ENCODE measurements at places on chromosomes 1 and 21.

GRCh38 chr1:158146739-158147138 lies 34.0 kb upstream of the CD1D start:
- no peak for DNase-seq

DNA sequence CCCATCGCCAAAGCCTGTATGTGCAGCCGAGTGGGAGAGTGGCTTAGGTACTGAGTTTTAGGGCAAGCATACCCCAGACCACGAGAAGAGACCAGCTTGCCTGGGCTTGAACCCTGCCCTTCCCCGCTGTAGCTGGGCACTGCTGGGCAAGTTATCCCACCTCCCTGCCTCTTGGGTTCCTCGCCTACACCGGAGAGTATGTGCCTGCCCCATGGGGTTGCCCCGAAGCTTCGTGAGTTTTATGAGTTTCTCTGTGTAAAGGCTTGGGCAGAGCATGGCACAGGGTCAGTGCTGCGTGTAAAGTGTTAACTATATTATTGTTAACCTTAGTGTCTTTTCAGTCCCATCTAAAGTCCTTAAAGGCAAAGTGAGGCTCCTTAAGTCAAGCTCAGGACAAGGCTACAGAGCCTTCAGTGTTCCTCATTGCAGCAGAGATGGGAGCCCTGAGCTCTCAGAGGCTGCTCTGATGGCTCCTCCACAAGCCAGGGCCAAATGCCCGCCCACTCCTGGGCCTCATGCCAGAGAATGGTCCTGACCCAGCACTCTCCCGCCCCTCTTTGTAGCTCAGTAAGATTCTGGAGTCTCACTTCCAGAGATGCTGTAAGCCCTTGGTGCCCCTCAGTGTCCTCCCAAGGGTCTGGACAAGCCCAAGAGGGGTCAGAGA lies 37.0 kb upstream of the KCNA10 start:
- DNase-seq, result no peak

- no peak for DNase-seq
Measured at GRCh38 chr1:54275349-54275748, 75.4 kb downstream of the MRPL37 start.

DNA sequence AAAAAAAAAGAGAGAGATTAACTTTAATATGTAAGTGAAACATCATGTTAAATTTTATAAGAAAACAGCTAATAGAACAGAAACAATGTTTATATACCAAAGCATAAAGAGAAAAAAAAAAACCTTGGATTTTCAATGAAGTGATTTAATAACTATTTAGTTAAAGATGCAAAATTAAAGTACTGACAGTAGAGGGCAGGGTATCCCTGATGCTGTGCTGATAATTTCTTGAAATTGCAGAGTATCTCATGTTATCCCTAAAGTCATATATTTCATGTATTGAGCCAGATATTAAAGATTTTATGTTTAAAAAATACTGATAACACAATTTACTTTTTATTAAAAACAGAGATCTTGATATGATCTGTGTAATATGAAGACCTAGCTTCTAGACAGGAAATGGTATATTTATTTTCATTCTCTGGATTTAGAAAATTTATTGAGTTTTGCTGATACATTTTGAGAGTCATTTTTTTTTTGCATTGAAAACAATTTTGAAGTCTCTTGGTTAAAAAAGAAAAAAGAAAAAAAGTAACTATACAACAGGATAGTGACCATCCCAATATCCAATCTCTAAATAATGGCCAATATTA lies 273.2 kb downstream of the USP25 start:
- DNase-seq, result no peak

DNA sequence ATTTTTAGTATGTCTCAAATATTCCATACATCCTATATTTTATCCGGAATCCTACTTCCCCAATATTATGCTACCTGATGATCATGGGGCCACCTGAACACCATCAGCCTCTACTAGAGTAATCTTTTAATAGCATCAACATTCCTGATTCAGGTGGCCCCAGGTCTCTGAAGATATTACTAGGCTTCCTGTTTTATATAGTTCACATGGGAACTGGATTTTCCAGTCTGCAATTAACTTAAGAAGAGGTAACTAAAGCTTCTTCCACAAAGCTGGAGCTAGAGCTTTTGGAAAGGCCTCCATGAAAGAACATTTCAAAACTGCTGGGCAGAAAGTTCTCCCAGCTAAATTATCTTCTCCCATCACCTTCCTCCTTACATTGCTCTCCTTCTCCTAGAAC lies 72.3 kb upstream of the ADAM30 start:
- DNase-seq, result no peak

GRCh38 chr1:178650934-178651511 lies 74.0 kb upstream of the RALGPS2 start:
- DNase-seq, result no peak

GRCh38 chr21:21897275-21897883 lies 899.2 kb downstream of the NCAM2 start:
- no peak for DNase-seq

GRCh38 chr1:30508611-30509010 lies 214.8 kb downstream of the MATN1 start:
- DNase-seq, result no peak

DNA sequence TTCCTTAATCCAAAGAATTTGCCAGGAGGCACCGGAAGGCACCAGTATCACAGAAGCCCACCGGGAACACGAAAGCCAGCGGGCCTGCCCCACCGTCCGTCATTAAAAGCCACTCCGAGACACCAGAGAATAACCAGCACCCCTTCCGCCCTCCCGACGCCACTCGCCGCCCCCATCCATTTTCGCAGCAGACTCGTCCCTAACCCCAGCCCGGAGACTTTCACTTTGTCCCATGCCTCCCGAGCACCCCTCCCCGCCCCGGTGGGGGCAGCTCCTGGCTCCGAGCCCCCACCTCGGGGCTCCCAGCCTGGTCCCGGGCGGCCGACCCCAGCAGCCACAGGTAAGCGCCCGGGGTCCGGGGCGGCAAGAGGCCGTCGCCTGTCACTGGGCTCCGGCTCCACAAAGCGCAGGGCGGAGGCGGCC lies 105.4 kb downstream of the SLC45A1 start:
- no peak for DNase-seq

GRCh38 chr1:85655315-85655714 lies 52.9 kb downstream of the ZNHIT6 start:
- DNase-seq, result no peak

DNA sequence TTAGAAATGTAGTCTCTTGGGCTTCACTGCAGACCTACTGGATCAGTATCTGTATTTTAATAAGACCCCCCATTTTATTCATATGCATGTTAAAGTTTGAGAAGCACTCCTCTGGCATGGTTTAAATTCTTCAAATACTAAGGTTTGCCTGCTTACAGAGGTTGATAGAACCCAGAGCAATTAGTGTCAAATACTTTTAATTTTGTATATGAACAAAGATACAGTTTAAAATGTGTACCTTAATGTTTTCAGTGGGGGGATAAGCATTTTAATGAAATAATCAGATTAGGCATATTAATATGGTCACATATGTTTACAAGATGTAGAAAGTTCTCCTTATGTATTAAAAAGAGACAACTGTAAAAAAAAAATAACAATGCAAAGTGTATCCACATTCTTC lies 40.4 kb upstream of the EPS15 start:
- DNase-seq, result no peak

GRCh38 chr1:21704145-21704544 lies 35.0 kb upstream of the RAP1GAP start:
- DNase-seq, result no peak

DNA sequence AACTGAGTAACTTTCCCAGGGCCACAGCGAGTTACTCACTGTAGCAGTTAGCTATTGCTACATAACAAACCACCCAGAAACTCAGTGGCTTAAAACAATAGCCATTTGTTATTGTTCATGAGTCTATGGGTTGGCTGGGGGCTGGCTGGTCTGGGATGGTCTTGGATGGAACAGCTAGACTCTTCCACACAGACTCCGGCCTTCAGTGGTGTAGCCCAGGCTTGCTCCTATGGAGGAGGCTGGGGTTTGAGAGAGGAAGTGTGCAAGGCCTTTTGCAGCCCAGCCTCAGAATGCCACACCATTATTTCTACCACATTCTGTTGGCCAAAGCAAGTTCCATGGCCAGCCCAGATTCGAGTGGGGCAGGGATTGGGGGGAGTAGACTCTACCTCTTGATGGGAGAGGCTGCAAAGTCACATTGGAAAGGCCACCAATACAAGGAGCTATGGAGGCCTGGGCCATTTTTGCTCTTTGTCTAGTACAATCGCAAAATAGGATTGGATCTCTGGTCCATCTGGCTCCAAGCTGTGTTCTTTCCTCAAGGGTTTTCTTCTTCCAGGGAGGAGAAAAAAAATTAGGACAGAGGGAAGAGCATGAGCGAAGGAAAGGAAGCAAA lies 37.5 kb upstream of the TTC22 start:
- no peak for DNase-seq

DNA sequence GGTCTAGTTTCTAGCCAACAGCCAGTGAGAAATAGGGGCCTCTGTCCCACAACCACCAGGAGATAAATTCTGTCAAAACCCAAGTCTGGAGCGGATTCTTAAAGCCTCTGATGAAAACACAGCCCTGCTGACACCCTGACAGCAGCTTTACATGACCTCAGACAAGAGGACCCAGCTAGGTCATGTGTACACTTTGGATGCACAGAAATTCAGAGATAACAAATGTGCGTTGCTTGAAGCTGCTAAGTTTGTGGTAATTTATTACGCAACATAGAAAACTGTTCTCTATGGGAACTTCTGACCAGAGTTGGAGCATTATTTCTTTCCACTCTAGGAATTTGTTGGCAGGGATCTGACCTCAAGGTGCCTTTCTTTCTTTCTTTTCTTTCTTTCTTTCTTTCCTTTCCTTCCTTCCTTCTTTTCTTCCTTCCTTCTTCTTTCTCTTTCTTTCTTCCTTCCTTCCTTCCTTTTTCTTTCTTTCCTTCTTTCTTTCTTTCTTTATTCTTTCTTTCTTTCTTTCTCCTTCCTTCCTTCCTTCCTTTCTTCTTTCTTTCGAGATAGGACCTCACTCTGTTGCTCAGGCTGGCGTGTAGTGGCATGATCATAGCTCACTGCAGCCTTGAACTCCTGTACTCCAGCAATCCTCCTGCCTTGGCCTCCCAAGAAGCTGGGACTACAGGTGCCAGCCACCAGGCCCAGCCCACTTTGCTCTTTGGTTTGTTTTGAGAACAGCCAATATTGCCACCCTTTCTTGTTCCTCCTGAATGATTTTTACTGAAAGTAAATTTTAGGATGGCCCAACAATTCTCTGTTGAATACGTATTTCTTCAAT lies 14.9 kb upstream of the HMGCS2 start:
- peak; percentile 37 for DNase-seq

DNA sequence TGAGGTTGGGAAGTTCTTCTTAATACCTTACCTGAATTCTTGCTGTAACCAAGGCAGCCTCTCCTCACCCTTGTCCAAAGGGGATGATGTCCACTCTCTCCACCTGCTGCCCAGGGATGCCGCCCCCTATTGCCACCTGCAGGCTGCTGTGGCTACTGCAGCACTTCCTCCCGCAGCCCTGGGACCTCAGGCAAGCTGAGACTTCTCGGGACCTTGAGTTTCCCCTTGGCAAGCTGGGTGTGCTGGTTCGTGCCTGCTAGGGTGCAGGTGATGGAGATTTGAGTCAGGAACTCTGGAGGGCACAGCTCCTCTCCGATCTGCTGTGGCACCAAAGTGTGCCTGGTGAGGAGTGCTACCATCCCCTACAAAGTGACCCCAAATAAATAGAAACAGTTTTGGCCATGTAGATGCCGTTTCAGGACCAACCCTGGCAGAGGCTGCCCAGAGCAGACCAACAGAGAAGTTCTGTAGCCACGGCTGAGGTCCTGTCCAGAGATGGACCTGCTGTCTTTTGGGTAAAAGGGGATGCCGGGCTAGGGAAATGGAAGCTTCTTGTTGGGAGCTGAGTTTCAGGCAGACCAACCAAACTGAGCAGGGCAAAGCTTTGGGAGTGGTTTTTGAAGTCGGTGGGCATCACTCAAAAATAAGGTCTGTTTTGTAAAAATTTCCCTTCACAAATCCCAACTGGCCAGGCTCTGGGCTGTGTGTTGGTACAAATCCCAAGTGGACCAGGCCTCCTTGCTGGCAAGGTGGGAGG lies 31.7 kb downstream of the RUNX3 start:
- DNase-seq, result peak; percentile 42

GRCh38 chr1:231936983-231937775 lies 310.6 kb downstream of the DISC1 start:
- no peak for DNase-seq

DNA sequence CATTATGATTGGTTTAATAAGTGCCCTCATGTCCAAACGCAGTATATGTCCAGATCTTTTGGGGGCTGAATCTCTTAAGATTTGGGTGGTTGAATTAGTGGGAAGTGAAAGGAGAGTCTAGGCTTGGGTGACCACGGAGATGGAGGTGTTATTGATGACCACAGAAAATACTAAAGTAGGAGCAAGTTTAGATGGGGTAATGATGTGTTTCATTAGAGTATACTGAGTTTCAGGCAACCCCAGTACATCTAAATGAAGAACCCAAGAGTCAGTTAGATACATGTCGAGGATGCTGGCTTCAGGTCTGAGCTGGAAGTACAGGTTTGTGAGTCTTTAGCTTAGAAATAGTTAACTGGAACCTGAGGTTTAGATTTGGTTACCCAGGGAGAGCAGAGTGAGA lies 6.5 kb upstream of the ZZZ3 start:
- DNase-seq, result no peak

DNA sequence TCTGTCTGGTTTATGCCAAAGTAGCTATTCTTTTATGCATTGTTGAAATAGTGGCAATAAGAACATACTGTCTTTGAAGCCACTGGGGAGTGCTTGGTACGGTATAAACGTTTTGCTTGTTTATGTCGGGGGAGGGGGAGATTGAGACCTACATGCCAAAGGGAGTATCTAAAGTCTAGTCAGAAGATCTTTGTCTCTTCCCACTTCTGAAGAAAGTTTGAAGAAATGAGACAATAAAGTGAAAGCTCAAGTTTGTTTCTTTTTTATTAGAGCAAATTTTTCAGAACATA lies 6.8 kb downstream of the AKIRIN1 start:
- DNase-seq, result no peak

DNA sequence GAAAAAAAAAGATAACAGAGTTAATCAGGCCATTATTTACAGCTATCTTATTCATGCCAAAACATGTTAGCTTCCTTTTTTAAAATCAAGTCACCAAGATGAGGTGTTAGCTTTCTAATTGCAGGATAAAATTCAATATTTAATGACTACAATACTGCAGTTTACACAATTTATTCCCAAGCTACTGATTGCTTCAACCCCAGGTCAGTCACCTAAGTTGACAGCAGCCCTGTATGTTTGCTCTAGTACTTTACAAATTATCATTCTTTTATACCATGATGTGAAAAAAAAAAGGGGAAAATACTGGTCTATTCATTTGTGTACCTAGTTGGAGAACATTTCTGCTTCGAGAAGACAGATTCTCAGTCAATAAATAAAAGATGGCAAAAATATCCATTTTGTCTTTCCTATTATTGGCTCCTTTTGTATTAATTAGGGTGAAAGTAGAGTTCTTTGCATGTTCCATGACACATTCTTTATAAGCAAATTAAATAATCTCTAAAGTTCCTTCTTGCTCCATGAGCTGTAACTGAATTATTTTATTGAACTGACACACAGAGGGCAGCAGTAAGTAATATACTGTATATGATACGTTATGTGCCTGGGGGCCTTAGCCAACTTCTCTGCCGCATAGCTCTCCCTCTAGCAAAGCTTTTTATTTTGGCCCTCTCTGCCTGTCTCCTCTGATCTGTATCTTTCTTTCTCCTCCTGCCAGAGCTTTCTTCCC lies 48.0 kb downstream of the DIPK1A start:
- no peak for DNase-seq

- no peak for DNase-seq
Measured at GRCh38 chr1:84749427-84749826, 59.2 kb upstream of the SSX2IP start.

GRCh38 chr1:100354971-100355394 lies 2.7 kb downstream of the CDC14A start:
- peak; percentile 59 for DNase-seq

GRCh38 chr1:201538612-201539551 lies at the start of gene NAV1:
NAV1 (plus strand) TSS chr1:201539127; CDS start chr1:201622885, 83,758 bp downstream.
- peak; percentile 88 for DNase-seq
